NCI-H510A (cell line): ENCODE measurements at places on chromosomes 13 and 19.
A peak's percentile ranks its signal among the peaks of the same experiment; 100 is the strongest.

DNA sequence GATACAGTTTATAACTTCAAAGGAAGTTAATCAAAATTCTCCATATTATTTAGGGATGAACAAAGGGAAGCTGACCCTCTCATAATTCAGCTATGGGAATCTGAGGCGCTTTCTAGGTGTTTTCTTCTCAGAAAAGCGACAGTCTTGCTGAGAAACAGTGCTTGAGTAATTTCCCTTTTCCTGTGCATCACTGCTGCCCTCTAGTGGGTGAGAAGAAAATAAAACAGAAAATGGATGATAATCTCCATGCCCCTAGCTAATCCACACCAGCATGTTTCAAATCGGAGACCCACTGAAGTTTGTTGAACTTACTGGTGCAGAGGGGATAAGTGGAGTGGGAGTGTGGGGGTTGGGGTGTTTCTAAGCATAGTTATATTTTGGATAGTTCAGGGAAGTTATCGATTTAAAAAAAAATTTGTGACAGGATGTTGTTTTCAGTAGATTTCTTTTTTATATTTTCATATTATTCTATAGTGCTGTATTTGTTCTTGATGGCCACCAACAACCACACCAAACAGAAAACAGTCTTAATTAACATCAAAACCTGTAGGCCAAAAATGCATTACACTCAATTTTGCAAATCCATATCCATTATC lies 21.4 kb downstream of the LCP1 start:
- DNase-seq = no peak

DNA sequence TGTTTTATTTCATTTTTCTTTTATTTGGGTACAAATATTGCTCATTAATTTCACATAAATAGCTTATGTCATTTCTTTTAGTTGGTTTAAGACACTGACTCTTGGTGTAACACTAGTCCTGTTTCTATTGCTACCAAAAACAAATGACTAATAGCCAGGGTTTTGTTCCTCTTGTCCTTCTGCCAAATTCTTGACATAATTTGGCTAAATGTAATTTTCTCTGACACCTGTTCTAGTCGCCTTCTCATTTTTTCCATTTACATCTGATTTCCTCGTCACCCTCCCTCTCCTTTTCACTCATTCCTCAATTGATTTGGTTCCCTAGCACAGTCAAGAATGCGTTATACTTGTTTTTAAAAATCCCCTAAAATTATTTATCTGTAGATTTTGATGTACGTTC lies 1718.7 kb downstream of the EFNB2 start:
- DNase-seq = no peak

DNA sequence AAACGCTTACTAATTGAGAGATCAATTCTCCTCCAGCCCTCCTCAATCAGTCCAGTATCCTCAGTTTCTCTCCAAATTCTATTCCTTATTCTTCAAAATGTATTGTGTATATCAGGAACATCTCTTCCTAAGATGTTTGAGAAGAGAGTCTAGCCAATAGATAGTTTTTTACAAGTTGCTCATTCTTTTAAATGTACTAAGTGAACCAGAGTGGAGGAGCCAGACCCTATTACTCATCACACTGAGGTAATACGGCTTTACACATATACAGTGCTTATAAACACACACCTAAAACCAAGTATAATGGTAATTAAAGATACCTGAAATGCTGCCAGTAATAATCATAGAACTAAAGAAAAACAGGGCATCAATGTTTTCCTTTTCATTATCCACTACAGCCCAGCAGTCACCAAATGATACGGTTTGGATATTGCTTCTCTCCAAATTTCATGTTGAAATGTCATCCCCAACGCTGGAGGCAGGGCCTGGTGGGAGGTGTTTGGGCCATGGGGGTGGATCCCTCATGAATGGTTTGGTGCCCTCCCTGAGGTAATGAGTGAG lies 45.2 kb upstream of the HMGB1 start:
- DNase-seq = no peak

- DNase-seq = no peak
Observed at GRCh38 chr19:17579661-17580244, 24.3 kb downstream of the COLGALT1 start.

DNA sequence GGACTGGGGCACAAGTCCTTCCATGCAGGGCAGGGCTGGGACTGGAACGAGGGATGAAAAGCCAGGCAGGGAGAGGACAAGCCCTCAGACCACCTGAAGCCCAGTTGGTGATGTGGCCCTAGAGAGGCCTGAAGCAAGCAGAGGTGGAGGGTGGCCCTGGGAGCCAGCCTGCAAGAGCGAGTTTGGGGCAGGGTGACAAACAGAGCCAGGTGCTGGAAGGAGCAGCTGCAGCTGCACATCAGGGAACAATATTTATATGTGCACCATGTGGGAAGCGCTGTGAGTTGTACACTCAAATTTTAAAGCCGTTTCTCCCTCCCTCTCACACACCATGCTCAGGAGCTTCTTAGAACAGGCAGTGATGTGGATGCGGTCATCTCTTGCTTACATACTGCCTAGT lies 67.8 kb downstream of the FGF9 start:
- DNase-seq = no peak

DNA sequence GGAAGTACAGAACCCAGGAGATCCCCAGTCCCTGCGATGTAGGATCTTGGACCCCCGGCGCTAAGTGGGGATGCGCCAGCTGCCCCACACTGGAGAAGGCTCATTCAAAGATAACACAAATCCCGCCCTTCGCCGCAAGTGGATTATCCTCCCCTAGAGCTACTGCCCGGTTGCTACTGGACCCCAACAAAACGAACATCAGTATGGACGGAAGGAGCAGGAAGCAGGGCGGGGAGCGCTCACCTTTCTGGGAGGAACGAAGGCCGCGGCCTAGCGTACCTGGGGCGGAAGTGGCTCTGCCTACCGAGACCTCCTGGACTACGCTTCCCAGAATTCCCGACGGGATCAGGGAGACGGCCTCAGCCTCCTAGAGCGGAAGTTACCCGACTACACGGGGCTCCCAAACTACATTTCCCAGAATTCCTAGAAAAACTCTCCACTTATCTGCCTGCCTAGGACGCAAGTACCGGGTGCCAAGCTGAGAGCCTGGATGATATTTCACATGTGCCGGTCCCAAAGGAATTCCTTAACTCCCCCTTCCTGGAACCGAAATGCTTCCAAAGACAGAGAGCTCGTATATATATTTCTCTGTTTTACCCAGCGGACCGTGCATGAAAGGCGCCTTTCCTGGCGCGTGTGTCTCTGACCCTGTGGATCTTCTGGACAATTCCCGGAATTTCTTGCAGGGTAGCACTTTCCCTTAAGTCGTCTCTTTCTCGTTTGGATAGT lies at the start of gene ZNF112:
TSS of gene ZNF112 (minus strand) at position 298 of the 729 bp plus-strand sequence. CDS start 16,141 bp downstream, outside the sequence.
- DNase-seq = peak; percentile 90

GRCh38 chr13:97484301-97484700 lies 50.3 kb downstream of the RAP2A start:
- no peak for DNase-seq
